ENCODE measurements at places on chromosomes 11 and 22. TPM values are rescaled to one million over a fixed set of nuclear protein-coding genes. Genes with fewer than 3 reads are reported as not detected.

DNA sequence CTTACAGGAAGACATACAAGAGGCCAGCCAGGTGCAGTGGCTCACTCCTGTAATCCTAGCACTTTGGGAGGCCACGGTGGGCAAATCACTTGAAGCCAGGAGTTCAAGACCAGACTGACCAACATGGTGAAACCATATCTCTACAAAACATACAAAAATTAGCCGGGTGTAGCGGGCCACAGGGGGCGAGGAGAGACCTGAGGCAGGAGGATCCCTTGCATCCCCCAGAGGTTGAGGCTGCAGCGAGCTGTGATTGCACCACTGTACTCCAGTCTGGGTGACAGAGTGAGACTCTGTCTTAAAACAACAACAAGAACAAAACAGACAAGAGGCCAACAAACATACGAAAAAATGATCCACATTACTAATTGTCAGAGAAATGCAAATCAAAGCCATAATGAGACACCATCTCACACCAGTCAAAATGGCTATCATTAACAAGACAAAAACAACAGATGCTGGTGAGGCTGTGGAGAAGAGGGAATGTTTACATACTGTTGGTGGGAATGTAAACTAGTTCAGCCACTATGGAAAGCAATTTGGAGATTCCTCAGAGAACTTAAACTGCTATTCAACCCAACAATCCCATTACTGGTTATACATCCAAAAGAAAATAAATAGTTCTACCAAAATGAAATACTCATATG, 498.8 kb upstream of the ARHGAP42 start:
- no peak for DNase-seq

DNA sequence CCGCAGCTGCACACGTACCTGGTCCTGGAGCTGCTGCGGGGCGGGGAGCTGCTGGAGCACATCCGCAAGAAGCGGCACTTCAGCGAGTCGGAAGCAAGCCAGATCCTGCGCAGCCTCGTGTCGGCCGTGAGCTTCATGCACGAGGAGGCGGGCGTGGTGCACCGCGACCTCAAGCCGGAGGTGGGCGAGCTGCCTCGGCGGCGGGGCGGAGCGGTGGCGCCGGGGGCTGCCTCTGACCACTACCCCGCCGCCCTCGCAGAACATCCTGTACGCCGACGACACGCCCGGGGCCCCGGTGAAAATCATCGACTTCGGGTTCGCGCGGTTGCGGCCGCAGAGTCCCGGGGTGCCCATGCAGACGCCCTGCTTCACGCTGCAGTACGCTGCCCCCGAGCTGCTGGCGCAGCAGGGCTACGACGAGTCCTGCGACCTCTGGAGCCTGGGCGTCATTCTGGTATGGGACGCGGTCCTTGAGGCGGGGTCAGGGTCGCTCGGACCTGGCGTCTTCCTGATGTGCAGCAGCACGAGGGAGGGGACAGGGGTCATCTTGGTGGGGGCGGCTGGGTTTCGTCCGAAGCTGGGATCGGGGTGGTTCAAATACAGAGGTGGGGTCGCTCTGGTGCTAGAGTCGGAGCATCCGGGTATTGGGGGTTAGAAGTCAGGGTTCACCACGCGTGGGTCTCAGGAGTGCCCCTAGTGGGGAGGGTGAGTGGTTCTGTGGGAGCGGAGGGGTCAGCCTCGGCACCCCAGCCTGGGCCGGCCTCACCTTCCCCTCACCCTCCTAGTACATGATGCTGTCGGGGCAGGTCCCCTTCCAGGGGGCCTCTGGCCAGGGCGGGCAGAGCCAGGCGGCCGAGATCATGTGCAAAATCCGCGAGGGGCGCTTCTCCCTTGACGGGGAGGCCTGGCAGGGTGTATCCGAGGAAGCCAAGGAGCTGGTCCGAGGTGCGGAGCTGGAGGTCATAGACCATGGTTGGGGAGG, 10.8 kb downstream of the RPS6KA4 start:
- no peak for DNase-seq

DNA sequence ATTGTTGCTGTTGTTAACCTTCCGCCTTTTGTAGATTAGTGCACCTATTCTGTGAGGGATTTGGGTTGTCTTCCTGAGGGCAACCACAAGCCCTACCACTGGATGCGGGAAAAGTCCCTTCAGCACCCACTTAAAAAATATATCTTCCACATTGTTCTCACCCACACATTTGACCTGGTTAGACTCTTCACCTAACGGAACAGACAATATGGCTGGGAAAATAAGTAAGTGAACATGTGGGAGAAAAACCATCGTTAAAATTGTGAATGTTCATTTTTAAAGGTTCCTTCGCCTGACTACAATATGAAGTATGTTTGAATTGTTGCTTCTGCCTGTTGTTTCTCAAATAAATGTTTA, 72.0 kb upstream of the MPEG1 start:
- DNase-seq: no peak

GRCh38 chr11:88340366-88340935, 2.9 kb upstream of the CTSC start:
- no peak for DNase-seq

DNA sequence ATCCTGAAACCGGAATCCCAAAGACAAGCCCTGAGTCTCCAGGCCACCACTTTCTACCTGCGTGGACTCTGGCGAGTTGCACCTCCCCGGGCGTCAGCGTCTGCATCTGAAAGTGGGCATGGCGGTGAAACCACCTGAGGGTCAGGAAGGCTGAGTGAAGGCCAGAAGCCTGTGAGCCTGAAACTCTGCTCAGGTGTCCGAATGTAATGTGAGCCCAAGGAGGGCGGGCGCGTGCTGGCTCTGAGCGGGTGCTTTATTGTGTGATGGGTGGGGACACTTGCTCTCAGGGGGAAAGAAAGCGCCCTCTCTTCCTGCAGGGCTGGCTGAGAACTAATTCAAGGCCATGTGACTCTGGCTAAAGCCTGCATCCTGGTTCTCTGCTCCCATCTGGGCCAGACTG, 135.6 kb downstream of the ST3GAL4 start:
- DNase-seq: no peak

The OR2AG2 gene
- 0.37 TPM for total RNA-seq

All from MCF 10A (cell line).